ENCODE measurements at places on chromosomes 1 and 21. TPM values are rescaled to one million over a fixed set of nuclear protein-coding genes. Genes with fewer than 3 reads are reported as not detected.

C1orf185 gene
- total RNA-seq: not detected

KPRP gene
- not detected for total RNA-seq

MAP1LC3C gene
- total RNA-seq: 9.6 TPM

GRCh38 chr1:37633938-37634243, 801 bp downstream of the RSPO1 start:
- no peak overlapping the region for H3K27ac ChIP-seq
- no peaks in the 10 kb centered on the region for H3K27me3 ChIP-seq
- DNase-seq: no peak

DNA sequence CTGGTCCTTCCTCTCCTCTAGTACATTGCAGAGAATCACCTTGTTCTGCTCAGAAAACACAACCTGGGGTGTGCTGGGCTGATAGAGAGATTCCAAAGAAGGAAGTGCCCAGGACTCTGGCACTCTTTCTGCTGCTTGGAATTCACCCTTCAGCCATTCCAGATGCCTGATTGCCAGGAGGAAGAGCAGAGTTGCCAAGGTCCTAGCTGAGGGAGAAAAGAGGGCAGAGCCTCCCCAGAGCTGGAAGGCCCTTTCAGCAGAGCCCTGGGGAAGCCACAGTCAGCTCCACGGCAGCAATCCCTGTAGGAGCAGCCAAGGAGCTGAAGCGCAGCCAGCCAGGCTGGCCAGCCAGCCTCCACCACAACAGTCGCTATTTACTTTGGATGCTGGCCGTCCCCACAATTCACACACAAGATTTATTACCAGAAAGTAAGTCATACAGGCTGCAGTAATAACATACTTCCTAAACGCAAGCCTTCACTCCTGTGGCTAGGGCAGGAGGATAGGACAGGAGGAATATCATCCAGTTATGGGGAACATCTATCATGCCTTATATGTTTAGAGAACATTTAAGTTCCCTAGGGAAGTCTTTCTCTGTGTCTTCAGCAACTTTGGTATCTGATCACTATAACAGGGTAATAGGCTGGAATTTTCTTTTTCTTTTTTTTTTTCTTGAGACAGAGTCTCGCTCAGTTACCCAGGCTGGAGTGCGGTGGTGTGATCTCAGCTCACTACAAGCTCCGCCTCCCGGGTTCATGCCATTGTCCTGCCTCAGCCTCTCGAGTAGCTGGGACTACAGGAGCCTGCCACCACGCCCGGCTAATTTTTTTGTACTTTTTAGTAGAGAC, 36.6 kb upstream of the SLC44A3 start:
- no peaks in the 10 kb centered on the region for H3K36me3 ChIP-seq
- no peak overlapping the region for H3K4me3 ChIP-seq
- no peaks in the 10 kb centered on the region for H3K27me3 ChIP-seq
- peak; percentile 89 for DNase-seq

- H3K36me3 ChIP-seq: no peaks in the 10 kb centered on the region
- DNase-seq: no peak
- no peaks in the 10 kb centered on the region for H3K4me1 ChIP-seq
- H3K4me3 ChIP-seq: no peak overlapping the region
Measured at GRCh38 chr1:54453509-54453908, 47.3 kb upstream of the SSBP3 start.

GRCh38 chr1:38077523-38078147, 31.0 kb upstream of the POU3F1 start:
- H3K4me3 ChIP-seq: no peak overlapping the region
- H3K36me3 ChIP-seq: no peaks in the 10 kb centered on the region
- no peak overlapping the region for H3K27ac ChIP-seq
- no peaks in the 10 kb centered on the region for H3K27me3 ChIP-seq
- no peaks in the 10 kb centered on the region for H3K4me1 ChIP-seq

DNA sequence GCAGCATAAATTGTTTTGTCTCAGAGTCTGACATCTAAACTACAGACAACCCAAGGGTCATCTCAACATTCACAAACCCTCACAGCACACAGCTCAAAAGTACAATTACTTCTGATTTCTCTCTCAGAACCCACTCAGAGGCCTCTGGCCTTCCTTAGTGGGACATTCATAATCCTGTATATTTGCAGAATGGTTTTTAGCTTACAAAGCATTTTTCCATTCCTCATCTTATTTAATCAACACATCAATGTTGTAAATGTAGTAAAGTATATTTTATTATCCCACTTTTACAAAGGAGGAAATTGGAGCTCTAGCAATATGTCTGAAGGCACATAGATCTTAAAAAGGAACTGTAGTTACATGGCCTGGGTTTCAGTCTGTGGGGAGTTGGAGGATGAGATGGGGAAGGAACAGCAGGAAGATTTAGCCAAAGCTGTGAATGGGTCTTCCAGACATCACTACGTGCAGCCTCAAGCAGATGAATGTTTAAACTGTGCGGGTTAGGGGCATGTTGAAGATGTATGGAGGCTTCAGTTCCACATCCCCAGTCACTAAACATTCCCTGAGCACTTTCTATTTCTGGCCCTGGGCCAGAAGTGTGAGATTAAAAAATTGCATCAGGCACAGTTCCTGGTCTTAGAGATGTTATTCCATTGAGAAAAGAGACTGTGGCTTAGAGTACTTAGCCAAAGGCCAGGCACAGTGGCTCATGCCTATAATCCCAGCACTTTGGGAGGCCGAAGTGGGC, 13.3 kb downstream of the AKNAD1 start:
- H3K4me1 ChIP-seq: no peaks in the 10 kb centered on the region
- no peak overlapping the region for H3K4me3 ChIP-seq
- H3K36me3 ChIP-seq: no peaks in the 10 kb centered on the region
- H3K27me3 ChIP-seq: no peaks in the 10 kb centered on the region
- no peak for DNase-seq
- H3K27ac ChIP-seq: no peak overlapping the region

GRCh38 chr1:23588749-23589548, 29.6 kb upstream of the ID3 start:
- no peak overlapping the region for H3K27ac ChIP-seq
- no peak overlapping the region for H3K4me3 ChIP-seq
- H3K4me1 ChIP-seq: peaks cover 24% of the 10 kb centered on the region
- no peak for DNase-seq
- no peaks in the 10 kb centered on the region for H3K27me3 ChIP-seq

DNA sequence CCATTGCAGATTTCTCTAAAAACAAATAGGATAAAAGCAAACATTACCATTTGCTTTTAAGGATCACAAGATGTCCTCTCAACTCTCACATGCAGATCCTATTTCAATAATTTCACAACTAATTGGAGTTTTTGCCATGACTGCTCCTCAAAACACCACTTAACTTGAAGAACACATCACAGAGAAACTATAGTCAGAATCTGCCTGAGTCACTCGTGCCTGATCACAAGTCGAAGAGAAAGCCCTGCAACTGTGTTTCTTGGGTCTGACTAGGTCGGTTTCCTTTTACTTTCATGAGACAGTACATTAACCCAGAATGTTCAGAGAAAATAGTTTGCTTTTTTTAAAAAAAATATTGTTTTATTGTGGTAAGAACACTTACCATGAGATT, 46.3 kb upstream of the SMYD2 start:
- no peaks in the 10 kb centered on the region for H3K27me3 ChIP-seq
- no peak overlapping the region for H3K4me3 ChIP-seq
- H3K4me1 ChIP-seq: no peaks in the 10 kb centered on the region
- no peaks in the 10 kb centered on the region for H3K36me3 ChIP-seq

- no peak overlapping the region for H3K27ac ChIP-seq
- H3K36me3 ChIP-seq: no peaks in the 10 kb centered on the region
- H3K4me3 ChIP-seq: no peak overlapping the region
- DNase-seq: no peak
- H3K27me3 ChIP-seq: no peaks in the 10 kb centered on the region
- no peaks in the 10 kb centered on the region for H3K4me1 ChIP-seq
Measured at GRCh38 chr1:187787736-187788135, 959.0 kb downstream of the PLA2G4A start.

All from body of pancreas (tissue), 4 donors.